ENCODE measurements at places on chromosomes 2 and 18.

DNA sequence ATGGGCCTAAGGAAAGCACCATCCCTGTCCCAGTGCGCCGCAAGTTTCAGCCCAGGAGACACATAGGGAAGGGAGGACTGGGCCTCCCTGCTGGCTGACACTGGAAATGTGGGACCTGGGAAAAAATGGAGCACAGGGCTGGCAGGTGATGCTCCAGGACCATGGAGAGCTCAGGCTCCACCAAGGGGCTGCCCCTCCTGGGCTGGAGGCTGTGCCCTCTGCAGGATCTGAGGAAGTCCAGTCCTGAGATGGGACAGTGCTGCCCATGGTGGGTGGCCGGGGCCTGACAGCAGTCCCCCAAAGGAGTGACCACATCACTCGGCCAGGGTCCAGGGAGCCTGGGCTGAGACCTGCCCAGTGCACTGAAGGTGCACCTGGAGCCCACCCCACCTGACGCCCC lies 108.6 kb upstream of the TEKT4 start:
- peak; percentile 2 for DNase-seq

DNA sequence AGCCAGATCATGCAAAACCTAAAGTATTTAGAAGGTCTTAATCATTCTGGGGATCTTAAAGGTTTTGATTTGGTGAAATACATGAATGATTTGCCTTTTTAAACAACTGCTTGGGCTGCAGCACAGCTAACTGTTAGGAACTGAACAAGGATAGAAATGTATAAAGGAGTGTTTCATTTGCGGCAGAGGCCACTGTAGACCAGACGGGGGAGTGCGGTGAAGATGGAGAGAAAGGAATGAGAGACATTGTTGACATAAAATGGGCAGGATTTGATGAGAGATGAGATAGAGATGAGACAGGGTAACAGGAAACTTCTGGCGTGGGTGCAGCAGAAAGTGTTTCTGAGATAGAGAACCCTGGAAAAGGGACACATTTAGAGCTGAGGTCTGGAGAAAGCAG lies 308.1 kb downstream of the TMX3 start:
- no peak for DNase-seq

DNA sequence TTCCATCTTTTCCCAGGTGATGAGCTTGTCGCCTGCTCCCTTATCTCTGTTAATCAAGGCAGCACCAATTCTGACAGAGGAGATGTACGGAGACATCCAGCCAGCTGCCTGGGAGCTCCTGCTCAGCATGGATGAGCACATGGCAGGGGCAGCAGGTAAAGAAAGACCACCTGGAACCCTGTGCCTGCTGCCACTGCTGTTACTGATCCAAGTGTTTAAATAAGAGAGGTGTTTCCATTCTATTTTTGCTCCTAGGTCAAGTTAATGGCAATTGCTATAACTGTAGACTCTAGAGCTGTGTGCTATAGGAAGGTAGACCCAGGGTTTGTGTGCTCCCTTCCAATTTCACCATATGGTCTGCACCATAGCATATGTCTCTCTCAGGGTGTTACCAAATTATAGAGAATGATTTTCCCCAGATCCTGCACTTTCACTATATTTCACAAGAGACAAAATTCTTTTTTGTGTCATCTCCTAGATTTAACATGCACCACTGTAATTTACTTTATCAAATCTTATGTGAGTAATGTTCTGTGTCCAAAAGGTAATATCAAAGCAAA lies 88.6 kb upstream of the RPE start:
- no peak for DNase-seq

DNA sequence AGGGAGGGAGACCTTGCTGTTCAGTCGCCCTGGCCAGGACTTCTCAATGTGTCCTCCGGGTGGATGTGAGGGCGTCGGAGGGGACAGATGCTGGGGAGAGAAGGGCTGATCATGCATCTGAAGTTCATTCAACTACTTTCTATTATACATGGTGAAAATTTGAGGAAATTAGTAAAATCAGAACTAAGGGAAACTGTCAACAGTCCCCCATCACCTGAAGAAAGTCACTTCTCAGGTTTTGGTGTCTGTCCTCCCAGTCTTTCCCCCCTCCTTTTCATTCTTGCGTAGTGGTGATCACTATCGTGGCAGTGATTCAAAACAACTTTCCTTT lies 17.4 kb upstream of the ACKR3 start:
- no peak for DNase-seq

DNA sequence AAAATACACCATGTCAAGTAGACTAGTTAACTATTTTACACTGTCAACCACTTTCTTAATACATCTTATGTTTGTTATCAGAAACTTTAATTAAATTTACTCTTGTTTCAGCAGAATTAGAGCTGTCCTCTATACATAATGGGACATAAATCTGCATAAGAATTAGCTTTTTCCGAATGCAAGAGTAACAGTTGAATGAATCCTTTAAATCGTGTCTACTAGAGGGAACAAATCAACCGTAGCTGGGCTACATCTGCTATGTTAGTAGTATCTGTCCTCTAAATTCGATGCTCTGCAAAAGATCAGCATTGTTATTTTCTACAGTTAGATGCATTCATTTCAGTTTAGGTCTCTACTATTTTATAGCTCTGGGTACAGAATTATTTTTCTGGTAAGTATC lies 1090.6 kb downstream of the DPP10 start:
- DNase-seq: no peak

DNA sequence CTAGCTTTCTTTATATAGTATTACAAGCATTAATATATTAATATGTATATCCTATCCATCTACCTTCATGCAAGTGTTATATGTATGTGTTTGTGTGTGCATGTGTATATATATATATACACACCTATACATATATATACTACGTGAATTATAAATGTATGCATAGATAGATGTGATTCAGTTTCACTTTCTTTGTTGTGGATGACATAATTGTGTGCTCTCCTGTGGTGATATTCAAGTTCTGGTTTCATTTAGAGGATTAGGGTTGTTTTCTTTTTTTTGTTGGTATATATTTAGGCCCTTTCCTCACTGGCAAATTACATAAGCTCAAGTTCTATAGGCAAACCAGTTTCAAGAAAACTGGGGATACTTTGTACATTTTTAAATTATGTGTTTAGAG lies 225.7 kb upstream of the FANCL start:
- no peak for DNase-seq

GRCh38 chr18:30481871-30482270 lies 560.7 kb downstream of the DSC3 start:
- peak; percentile 17 for DNase-seq

GRCh38 chr2:201680743-201681142 lies 17.7 kb downstream of the MPP4 start:
- peak; percentile 9 for DNase-seq

GRCh38 chr2:221780281-221780688 lies 208.2 kb upstream of the EPHA4 start:
- peak; percentile 80 for DNase-seq

DNA sequence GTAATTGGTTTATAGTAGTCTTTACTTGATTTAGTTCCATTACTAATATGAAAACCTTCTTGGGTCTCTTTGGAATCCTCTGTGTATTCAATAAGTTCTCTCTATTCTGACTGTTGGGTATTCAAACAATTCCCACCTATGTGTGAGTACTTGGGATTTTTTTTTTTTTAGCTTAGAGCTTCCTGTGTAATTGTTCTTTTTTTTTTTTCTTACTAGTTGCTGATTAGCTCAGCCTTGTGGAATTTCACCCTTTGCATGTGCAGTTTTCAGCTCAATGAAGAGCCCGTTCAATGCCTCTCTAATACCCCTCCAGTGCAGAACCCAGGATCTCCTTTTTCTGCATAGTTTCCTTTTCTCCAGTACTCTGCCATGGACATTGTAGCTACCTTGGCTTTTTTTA lies 339.1 kb upstream of the GALNT5 start:
- peak; percentile 72 for DNase-seq

GRCh38 chr2:105243961-105244360 lies 2.4 kb downstream of the GPR45 start:
- DNase-seq: no peak

GRCh38 chr2:197079832-197080555 lies 153.5 kb upstream of the PGAP1 start:
- peak; percentile 42 for DNase-seq

All from kidney tubule cell (primary cell).